ENCODE measurements at places on chromosomes 2 and 18.

GRCh38 chr18:23718243-23718720 lies 29.0 kb downstream of the LAMA3 start:
- no peak for DNase-seq

GRCh38 chr18:60693426-60693825 lies 320.9 kb upstream of the MC4R start:
- no peak for DNase-seq

DNA sequence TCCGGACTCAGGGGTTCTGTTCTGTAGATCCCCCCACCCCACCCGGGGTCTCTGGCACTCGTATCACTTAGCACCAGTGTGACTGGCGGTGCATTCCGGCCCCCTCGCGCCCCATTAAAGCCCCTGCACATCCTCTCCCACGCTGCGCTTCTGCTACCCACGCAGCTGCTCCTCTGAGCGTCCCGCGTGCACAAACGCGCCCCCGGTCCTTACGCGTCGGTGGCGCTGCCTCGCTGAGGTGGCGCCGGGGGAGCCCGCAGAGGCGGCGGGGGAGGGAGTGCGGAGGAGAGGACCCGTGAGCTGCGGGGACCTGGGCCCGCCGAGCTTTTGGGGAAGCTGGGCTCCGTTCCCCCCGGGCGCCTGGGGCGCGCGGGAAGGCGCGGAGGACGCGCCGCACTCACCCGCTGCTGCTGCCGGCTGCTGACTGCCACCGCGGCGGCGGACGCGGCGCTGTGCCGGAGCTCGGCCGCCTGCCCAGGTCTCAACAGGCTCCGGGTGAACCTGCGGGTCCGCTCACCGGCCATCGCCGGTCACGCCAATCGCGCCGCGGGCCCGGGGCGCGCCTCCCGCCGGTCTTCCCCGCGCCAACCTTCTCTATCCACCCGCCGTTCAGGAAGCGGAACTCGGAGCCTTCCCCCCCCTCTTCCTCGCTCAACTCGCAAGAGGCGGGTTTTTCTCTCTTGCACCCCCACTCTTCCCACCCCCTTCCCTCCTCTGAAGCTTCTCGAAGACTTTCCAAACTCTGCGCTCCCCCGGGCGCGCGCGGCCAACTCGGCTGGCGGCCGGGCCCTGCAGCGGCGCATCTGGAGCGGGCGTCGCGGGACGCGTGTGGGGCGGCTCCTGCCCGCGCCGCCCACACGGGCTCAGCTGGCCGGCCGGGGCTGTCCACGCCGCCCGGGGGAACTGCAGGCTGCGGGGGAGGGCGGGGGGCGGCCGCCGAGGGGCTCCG lies at the start of gene DOCK10:
Gene DOCK10, minus strand, starts transcription at position 618 of the 949 bp plus-strand sequence. Its CDS starts 94 bp downstream, at position 524.
- peak; percentile 42 for DNase-seq

DNA sequence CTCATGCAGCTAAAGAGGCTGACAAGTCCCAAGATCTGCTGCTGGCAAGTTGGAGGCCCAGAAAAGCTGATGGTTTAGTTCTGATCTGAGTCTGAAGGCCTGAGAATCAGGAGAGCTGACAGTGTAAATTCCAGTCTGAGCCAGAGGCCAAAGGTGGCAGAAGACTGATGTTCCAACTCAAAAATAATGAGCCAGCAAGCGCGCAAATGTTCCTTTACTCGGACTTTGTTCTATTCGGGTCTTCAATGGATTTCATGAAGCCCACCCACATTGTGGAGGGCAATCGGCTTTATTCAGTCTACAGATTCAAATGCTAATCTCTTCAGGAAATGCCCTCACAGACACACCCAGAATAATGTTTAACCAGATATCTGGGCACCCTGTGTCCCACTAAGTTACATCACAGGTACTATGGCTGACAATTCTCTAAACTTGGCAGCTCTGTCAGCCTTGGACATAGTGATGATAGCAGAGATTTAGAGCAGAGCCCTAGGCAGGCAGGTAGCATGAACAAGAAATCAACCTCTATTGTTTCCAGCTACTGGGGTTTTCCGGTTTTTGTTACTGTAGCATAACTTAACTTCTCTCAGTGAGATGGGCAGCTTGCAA lies 318.5 kb downstream of the HRH4 start:
- DNase-seq: no peak

DNA sequence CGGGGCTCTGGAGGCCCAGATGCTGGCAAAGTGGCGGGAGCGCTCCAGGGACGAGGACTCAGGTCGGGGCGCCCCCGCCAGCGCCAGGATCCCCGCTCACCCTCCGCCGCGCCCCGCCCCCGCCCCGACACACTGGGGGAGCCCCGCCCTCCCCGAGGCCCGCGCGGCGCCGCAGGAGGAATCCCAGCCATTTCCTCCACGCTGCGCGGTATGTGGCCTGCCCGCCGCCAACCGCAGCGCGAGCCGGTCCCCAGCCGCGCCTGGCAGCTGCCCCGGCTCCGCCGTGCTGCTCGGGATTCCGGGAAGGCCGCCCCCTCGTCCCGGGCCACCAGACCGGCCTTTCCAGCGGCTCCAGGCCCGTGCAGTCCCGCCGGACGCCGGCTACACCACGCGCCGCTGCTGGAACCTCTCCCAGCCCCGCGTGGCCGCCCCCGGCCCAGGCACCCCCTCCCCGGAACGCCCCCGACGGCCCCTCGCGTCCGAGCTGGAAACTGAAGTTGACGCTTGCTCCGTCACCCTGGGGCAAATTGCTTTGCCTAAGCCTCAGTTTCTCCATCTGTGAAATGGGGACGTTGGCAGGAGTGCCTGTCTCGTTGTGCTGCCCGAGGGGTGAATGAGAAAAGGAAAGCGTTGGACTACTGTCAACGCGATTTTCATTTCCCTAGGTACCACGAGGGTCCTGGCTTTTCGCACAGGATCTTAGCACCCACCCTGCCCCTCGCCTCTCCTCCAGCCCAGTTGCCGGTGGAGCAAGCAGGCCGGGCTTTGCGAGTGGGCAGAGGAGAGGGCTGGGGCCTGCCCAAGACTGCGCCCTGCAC lies 53.6 kb downstream of the PKDCC start:
- DNase-seq: peak; percentile 78

GRCh38 chr18:47756364-47757016 lies 174.0 kb downstream of the SMAD2 start:
- peak; percentile 85 for DNase-seq

GRCh38 chr2:239302083-239302807 lies 98.6 kb downstream of the HDAC4 start:
- DNase-seq: no peak

DNA sequence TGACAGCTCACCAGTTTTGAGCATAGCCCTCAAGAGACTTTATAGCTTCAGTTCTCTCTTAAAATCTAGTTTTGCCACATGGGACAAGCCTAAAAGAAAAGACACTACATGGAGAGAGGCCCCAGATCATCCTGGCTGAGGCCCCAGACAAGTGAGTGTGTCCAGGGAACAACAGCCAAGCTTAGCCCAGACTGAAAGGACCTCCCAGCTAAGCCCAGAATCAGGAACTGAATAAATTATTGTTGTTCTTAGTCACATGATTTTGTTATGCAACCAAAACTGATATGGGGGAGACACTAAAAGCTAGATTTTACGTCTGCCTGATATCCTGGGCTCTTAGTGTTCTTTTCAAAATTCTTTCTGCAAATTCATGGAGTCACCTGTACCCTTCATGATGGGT lies 29.3 kb upstream of the LBH start:
- no peak for DNase-seq
